Mesothelial cell of epicardium (in vitro differentiated cells): ENCODE measurements at places on chromosomes 7 and 10. TPM values are rescaled to one million over a fixed set of nuclear protein-coding genes. Genes with fewer than 3 reads are reported as not detected.

DNA sequence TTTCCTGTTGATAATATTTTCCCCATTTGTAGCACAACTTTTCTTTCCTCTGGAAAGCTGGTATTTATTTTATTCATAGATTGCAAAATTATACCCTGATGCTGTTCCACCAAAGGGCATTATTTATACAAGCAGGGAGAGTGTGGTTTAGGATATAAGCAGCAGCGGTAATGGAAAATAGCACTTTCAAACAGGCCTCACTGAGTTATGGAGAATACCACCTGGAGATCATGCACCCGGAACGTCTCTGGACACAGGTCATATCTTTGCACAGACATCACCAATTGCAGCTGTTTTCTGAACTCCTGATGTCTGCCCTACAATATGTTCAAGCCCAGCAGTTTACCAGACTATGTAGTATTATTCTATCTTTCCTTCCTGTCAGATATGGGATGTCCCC is 2.0 kb upstream of the CALD1 start:
- H3K4me1 ChIP-seq = peaks cover 42% of the 10 kb centered on the region
- peak overlapping the region; percentile 98 for H3K27ac ChIP-seq
- no peaks in the 10 kb centered on the region for H3K36me3 ChIP-seq
- no peak overlapping the region for H3K4me3 ChIP-seq
- DNase-seq = no peak

Gene PHKG1
- total RNA-seq = 1.7 to 2.6 TPM (median 2.6 TPM) in 3 replicates

DNA sequence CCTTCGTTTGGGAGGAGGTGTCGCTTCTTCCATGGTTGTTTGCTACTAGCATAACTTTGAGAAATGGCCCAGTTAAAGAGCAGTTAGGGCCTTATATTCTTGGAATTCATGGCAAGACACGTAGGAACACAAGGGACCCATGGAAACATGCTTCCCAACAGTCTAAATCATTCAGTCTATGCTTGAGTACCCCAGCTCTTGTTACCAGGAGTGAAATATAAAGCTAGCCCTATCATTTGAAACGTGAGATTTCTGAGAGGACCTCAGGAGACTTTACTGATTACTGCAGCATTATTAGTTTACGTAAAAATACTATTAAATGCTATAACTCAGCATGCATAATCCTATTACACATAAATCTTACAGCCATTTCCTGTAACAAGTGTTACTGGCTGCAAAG is 328.6 kb upstream of the CDC14C start:
- no peaks in the 10 kb centered on the region for H3K4me1 ChIP-seq
- no peaks in the 10 kb centered on the region for H3K36me3 ChIP-seq
- no peak overlapping the region for H3K27ac ChIP-seq
- DNase-seq = no peak
- H3K4me3 ChIP-seq = no peak overlapping the region
- no peaks in the 10 kb centered on the region for H3K27me3 ChIP-seq

GRCh38 chr7:87882151-87882937 is 6.1 kb downstream of the DBF4 start:
- H3K4me1 ChIP-seq = peaks cover 10% of the 10 kb centered on the region
- H3K36me3 ChIP-seq = peaks cover 7% of the 10 kb centered on the region

DNA sequence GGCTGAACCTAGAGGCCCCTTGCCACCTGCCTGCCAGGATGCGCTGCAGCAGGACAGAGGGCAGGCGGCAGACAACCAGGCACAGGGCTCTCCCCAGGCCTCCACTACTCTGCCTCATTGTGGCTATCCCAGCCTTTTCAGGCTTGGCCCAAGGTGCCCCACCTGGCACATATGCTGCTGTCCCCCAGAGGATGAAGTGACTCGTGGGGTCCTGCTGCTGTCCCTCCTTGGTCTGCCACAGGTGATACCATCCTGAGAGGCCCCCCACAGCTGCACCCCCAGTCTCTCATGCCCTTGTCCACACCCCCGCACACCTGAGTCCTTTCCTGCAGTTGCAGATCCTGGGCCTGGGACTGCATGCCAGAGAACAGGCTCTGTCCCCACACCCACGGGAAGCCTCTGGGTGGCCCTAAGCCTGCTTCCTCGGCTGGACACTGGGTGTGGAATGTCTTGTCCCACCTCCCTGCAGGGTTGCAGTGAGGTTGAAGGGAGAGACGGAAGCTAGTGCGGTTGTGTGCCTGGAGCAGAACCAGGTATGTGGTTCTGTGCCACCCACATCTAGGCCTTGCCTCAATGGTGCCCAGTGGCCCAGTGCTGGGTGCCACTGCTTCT is 55.3 kb downstream of the RASGEF1A start:
- no peaks in the 10 kb centered on the region for H3K4me1 ChIP-seq
- no peak overlapping the region for H3K4me3 ChIP-seq
- H3K27ac ChIP-seq = no peak overlapping the region
- no peaks in the 10 kb centered on the region for H3K36me3 ChIP-seq
- H3K27me3 ChIP-seq = peaks cover 12% of the 10 kb centered on the region
- DNase-seq = no peak

GRCh38 chr7:104431930-104432329 is 103.5 kb downstream of the LHFPL3 start:
- no peaks in the 10 kb centered on the region for H3K4me1 ChIP-seq
- peaks cover 13% of the 10 kb centered on the region for H3K27me3 ChIP-seq
- DNase-seq = no peak
- H3K27ac ChIP-seq = no peak overlapping the region
- H3K36me3 ChIP-seq = no peaks in the 10 kb centered on the region
- H3K4me3 ChIP-seq = no peak overlapping the region

- no peak for DNase-seq
- H3K4me3 ChIP-seq = no peak overlapping the region
- H3K4me1 ChIP-seq = peaks cover 6% of the 10 kb centered on the region
- no peak overlapping the region for H3K27ac ChIP-seq
- H3K36me3 ChIP-seq = no peaks in the 10 kb centered on the region
These were observed 172.7 kb downstream of the PLXNA4 start for GRCh38 chr7:132403465-132404110.

- no peak overlapping the region for H3K27ac ChIP-seq
- no peak for DNase-seq
- H3K4me3 ChIP-seq = no peak overlapping the region
These were observed 993.2 kb downstream of the SORCS3 start for GRCh38 chr10:105634281-105634680.

DNA sequence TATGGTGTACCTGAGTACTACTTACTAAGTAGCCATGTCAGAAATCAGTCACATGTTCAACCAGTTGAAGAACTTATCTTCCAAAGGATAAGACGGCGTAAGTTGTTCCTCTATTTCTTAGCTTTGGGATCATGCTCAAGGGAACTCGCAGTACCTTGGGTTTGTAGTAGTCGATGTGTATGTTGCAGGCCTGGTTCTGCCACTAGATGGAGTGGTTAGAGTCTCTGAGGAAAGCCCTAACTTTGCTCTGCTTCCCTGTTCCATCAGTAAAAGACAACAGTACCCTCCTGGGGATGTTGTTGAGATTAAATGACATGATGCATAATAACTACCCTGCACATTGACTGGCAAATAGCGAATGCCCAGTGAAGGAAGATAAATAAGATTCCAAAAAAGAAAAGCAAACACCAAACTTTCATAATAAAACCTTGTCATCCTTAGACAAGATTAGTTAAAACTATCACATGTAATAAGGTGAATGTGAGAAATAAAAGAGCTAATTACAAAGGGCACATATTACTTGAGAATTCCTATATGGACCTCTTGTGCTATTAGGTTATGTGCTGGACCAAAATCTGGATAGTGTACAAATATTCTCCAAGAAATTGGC is 165.9 kb downstream of the ABCA13 start:
- no peaks in the 10 kb centered on the region for H3K4me1 ChIP-seq
- H3K27me3 ChIP-seq = peaks cover 11% of the 10 kb centered on the region
- no peak overlapping the region for H3K4me3 ChIP-seq
- no peaks in the 10 kb centered on the region for H3K36me3 ChIP-seq
- DNase-seq = no peak
- no peak overlapping the region for H3K27ac ChIP-seq

DNA sequence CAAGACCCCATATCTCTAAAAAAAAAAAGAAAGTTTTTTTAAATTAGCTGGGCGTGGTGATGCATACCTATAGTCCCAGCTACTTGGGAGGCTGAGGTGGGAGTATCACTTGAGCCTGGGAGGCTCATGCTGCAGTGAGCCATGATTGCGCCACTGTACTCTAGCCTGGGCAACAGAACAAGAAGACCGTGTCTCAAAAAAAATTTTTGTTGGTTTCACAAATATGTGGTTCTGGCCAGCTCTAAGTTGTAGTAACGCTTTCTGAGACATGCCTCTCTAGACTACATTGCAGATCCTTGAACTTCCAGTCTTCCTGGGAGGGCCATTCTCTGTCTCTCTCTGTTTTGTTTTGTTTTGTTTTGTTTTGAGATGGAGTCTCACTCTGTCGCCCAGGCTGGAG is 24.6 kb upstream of the RHBDD2 start:
- no peak overlapping the region for H3K4me3 ChIP-seq
- no peak overlapping the region for H3K27ac ChIP-seq
- no peaks in the 10 kb centered on the region for H3K27me3 ChIP-seq
- H3K36me3 ChIP-seq = no peaks in the 10 kb centered on the region
- no peaks in the 10 kb centered on the region for H3K4me1 ChIP-seq
- no peak for DNase-seq

GRCh38 chr7:37549076-37549931 is 100.6 kb upstream of the ELMO1 start:
- peaks cover 42% of the 10 kb centered on the region for H3K4me1 ChIP-seq
- H3K27me3 ChIP-seq = peaks cover 44% of the 10 kb centered on the region
- no peak overlapping the region for H3K27ac ChIP-seq
- no peak overlapping the region for H3K4me3 ChIP-seq

- no peaks in the 10 kb centered on the region for H3K36me3 ChIP-seq
- H3K27me3 ChIP-seq = peaks cover 2% of the 10 kb centered on the region
- DNase-seq = no peak
- no peak overlapping the region for H3K4me3 ChIP-seq
These were observed 32.7 kb upstream of the ZNF438 start for GRCh38 chr10:31064348-31064747.

Gene GRM3
- total RNA-seq = not detected in 3 replicates

Gene ANKRD30A
- total RNA-seq = not detected in 3 replicates

GRCh38 chr10:93849593-93849992 is 44.2 kb upstream of the SLC35G1 start:
- no peak for DNase-seq
- H3K4me3 ChIP-seq = no peak overlapping the region
- no peaks in the 10 kb centered on the region for H3K36me3 ChIP-seq
- peaks cover 11% of the 10 kb centered on the region for H3K4me1 ChIP-seq
- H3K27me3 ChIP-seq = peaks cover 16% of the 10 kb centered on the region

Gene ZNF727
- not detected in 3 replicates for total RNA-seq

GRCh38 chr7:2608921-2609411 is 22.8 kb upstream of the TTYH3 start:
- H3K27me3 ChIP-seq = no peaks in the 10 kb centered on the region
- H3K36me3 ChIP-seq = peaks cover 6% of the 10 kb centered on the region
- DNase-seq = no peak

Gene MCM10
- total RNA-seq = 10.4 to 14.8 TPM (median 12.5 TPM) in 3 replicates

Gene PLXNA4
- 4.3 to 5.2 TPM (median 4.5 TPM) in 3 replicates for total RNA-seq

- peaks cover 23% of the 10 kb centered on the region for H3K4me1 ChIP-seq
- no peak overlapping the region for H3K4me3 ChIP-seq
- peak overlapping the region; percentile 67 for H3K27ac ChIP-seq
These were observed 97.9 kb upstream of the MXI1 start for GRCh38 chr10:110109511-110109910.

DNA sequence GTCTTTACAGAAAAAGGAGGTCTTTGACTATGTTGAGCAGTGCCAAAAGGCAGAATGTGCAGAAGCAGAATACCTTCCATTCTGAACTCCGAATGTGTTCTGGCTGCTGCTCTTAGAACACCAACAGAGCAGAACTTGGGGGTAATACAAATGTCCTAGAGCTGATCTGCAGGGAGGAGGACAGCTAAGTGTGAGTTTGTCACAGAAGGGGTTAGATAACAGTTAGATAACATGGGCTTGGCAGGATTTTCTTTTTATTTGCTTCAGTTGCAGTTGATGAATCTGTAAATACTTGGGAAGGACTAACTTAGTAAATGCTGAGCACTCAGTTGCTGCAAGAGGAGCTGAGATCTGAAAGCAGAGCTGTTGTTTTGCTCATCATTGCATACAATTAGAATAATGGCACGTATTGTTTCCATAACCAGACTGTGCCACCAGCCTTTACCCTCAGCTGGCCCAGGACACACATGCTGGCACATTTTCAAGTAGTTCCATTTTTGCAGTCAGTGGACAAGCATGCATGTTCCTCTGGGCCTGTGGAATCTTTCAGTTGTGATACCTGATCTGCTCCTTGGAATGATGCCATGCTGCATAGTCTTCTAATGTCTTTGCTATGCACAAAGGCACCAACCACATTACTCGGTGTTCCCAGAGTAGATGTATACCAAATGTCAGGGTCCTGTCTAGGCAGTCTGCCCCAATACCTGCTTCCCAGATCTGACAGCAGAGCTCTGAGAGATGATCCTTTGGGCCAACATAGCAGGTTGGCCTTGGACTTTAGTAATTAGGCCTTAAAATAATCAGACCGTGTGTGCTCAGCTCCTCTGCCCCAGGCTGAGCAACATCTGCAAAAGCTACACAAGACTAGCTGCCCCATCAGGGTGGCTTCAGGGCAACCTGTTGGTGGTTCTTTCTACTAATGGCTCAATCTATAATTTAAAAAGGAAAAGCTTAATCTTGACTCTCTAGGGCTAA is 55.7 kb downstream of the GSDME start:
- H3K4me3 ChIP-seq = no peak overlapping the region
- no peak for DNase-seq
- H3K27me3 ChIP-seq = no peaks in the 10 kb centered on the region
- peaks cover 5% of the 10 kb centered on the region for H3K36me3 ChIP-seq
- H3K4me1 ChIP-seq = peaks cover 17% of the 10 kb centered on the region

DNA sequence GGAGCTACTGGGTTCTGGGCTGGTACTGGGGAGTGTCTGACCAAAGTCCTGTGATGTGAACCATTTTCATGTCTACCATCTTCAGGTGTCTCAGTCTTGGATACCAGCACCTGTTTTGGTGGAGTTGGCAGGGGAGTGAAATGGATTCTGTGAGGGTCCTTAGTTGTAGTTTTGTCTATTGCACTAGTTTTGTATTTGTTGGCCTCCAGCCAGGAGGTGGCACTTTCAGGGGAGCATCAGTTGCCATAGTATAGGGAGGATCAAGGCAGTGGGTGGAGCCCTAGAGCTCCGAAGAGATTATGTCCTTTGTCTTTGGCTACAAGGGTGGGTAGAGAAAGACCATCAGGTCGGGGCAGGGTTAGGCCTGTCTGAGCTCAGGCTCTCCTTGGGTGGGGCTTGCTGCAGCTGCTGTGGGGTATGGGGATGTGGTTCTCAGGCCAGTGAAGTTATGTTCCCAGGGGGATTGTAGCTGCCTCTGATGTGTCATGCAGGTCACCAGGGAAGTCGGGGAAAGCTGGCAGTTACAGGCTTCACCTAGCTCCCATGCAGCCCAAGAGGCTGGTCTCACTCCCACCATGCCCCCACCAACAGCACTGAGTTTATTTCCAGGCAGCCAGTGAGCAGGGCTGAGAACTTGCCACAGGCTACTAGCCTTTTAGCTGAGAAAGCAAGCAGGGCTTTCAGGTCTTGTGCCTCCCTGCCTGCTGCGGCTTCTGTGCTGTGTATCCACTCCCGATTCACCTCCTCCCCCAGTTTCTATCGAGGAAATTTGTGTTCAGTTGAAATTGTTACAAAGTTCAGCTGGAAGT is 153.1 kb downstream of the ZNF365 start:
- H3K4me1 ChIP-seq = no peaks in the 10 kb centered on the region
- peaks cover 3% of the 10 kb centered on the region for H3K27me3 ChIP-seq
- no peak overlapping the region for H3K27ac ChIP-seq
- DNase-seq = no peak
- peaks cover 1% of the 10 kb centered on the region for H3K36me3 ChIP-seq
- no peak overlapping the region for H3K4me3 ChIP-seq

Gene PRSS1
- total RNA-seq = not detected in 3 replicates

Gene KCNH2
- total RNA-seq = 11.2 to 12.3 TPM (median 11.7 TPM) in 3 replicates

Gene OPTN
- total RNA-seq = 33.3 to 36.8 TPM (median 33.7 TPM) in 3 replicates

Gene CYP3A7
- 0.33 TPM in 1 of 3 replicates, not detected in the others for total RNA-seq

Gene EN2
- total RNA-seq = not detected in 3 replicates

Gene ASAH2
- 7.1 to 8.3 TPM (median 8.1 TPM) in 3 replicates for total RNA-seq
